Activated naive CD4-positive, alpha-beta T cell treated with anti-CD3 and anti-CD28 coated beads, Interleukin-2, amount 50 U/mL, for 16 hours (primary cell): ENCODE measurements at places on chromosomes 5 and 9.

- no peak for DNase-seq
Observed at GRCh38 chr9:98318834-98319478, 63.5 kb upstream of the TBC1D2 start.

DNA sequence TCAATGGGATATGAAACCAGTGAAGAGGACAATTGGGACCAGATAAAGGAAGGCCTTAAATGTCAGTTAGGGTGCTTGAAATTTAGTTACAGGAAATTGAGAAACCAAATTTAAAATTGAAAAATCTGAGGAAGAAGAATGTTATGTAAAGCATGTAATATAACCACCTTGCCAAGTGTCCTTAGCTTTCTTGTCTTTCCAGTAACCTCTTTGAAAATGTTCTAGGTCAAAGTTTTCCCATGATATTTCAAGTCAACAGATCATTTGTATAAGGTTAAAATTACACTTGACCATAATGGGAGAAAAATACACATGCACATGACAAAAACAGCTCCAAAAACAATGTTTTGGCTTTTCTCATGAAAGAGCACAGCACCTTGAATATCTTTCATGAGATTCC is 21.1 kb downstream of the LOX start:
- DNase-seq, result no peak

GRCh38 chr5:68140763-68141162 is 74.8 kb upstream of the PIK3R1 start:
- DNase-seq, result no peak

DNA sequence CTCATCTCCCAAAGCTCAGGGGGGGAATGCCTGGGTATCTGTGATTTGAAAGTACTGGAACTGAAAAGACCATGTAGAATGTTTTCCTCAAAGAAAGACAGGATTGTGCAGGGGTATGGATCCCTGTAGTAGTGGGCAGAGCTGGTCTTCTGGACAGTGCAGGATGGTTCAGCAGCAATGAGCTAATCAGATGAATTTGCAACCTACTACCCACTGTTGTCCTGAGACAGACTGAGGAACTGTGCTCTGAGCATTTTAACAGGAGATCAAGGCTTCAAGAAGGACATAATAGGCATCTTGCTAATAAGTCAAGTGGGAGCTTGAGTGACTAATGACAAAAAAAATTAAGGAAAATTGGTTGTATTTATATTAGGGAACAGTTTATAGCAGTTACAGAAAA is 61.7 kb downstream of the FYB1 start:
- DNase-seq, result no peak

GRCh38 chr9:129693741-129694140 is 28.3 kb downstream of the PRRX2 start:
- DNase-seq, result no peak

- no peak for DNase-seq
Observed at GRCh38 chr5:154782812-154783592, 27.8 kb downstream of the LARP1 start.

DNA sequence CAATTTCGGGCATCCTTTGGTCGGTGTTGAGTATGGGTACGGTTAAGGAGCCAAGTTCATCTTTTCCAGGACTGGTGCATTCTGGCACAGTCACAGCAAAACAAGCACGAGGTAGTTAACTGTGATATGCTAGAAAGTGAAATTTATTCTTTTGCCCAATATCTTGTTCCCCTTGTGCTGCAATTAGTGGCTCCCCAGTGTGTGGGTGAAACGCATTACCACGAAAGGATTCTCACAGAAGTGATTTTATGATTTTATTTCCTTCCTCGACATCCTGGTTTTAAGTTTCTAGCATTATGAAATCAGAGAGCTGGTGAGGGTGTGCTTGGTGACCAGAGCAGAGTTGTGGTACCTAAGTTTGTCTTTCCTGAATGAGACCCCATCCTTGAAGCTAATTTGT is 1.5 kb downstream of the FRMPD1 start:
- DNase-seq, result no peak

- no peak for DNase-seq
Observed at GRCh38 chr9:16505199-16505598, 365.3 kb downstream of the BNC2 start.

DNA sequence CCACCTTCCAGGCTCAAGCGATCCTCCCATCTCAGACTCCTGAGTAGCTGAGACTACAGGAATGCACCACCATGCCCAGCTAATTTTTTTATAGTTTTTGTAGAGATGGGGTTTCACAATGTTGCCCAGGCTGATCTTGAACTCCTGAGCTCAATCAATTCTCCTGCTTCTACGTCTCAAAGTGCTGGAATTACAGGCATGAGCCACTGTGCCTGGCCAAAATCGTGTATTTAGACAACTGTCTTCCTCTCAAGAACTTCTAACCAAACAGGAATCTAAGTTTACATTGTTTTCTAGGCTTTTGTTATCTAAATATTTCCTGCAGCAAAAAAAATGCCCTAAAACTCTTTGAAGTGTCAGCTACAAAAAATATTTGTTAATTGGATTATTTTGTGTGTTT is 78.8 kb downstream of the NLN start:
- DNase-seq, result no peak

DNA sequence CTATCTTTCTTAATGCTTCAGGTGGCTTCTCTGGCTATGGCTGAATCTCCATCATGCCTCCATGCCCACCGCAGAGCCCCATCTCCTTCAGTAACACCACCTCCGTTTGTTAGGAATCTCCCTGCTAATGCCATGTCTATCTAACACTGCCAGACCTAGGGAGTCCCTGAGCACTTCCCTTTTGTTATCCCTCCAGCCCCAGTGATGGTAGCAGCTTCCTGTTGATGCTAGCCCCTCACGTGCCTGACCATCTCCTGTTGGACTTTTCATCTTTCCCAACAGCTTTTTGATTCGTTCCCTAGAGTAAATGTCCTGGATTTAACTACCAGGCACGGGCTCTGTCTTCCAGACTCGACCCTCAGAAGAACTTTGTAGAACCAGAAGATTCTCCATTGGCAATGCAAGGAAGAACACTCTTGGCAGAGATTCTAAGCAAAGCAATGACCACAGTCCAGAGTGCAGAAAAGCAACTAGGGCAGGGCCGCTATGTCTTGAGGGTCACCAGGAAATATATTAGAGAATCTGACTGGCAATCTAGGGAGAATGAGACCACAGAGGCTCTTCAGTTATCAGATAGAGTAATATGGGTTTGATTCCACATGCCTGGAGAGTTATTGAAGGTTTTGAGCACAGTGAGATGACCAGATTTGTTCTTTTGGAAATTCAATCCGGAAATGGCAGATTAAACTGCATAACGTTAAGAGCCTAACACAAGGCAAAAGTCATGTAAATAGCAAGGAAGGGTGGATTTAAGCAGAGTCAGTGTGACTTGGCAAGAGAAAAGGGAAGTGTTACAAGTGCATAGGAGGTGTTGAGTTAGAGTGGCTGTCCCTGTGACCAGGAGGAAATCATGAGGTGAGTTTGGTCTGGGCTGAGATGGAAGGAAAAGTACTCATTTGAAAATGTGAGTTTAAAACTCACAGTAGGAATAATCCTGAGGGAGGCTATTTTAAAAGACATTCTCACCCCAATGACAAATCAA is 555.2 kb downstream of the ACTL7B start:
- no peak for DNase-seq

- DNase-seq, result no peak
Observed at GRCh38 chr5:153043886-153044285, 446.6 kb upstream of the GRIA1 start.

DNA sequence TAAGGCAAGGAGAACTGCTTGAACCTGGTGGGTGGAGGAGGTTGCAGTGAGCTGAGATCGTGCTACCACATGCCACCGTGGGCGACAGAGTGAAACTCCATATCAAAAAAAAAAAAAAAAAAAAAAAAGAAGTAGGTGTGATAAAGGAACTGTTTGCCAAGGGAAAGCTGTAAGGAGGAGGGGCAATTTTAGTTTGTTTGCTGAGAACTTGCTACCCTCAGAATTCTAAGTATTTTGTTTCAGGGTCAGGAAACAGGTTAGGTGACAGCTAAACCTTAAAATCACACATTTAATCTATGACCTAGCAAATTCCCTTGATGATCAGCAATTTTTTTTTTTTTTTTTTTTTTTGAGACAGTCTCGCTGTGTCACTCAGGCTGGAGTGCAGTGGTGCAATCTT is 7.2 kb upstream of the ARRDC3 start:
- DNase-seq, result no peak

DNA sequence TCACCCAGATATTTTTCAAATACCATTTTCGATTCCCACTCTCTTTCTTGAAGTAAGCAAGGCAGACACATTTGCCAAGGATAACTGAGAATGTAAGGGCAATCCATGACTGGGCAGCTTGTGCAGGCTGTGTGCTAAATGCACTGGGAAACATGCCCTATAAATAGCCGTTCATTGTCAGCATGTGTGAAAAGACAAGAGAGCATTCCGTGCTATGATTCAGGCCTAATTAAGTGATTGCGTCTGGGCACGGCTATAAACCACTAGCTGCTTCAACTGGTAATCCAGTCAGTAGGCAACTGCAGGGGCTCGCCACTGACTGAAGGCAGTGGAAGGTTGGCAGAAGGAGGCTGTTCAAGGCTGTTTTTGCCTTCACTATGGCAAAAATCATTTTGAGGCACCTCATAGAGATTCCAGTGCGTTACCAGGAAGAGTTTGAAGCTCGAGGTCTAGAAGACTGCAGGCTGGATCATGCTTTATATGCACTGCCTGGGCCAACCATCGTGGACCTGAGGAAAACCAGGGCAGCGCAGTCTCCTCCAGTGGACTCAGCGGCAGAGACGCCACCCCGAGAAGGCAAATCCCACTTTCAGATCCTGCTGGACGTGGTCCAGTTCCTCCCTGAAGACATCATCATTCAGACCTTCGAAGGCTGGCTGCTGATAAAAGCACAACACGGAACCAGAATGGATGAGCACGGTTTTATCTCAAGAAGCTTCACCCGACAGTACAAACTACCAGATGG is at the start of gene HSPB3:
Gene HSPB3 (plus strand): TSS at position 287 of the 745 bp plus-strand sequence. CDS start 91 bp downstream, at position 378.
- DNase-seq, result no peak

- no peak for DNase-seq
Observed at GRCh38 chr5:162382839-162383238, 315.3 kb downstream of the GABRG2 start.

DNA sequence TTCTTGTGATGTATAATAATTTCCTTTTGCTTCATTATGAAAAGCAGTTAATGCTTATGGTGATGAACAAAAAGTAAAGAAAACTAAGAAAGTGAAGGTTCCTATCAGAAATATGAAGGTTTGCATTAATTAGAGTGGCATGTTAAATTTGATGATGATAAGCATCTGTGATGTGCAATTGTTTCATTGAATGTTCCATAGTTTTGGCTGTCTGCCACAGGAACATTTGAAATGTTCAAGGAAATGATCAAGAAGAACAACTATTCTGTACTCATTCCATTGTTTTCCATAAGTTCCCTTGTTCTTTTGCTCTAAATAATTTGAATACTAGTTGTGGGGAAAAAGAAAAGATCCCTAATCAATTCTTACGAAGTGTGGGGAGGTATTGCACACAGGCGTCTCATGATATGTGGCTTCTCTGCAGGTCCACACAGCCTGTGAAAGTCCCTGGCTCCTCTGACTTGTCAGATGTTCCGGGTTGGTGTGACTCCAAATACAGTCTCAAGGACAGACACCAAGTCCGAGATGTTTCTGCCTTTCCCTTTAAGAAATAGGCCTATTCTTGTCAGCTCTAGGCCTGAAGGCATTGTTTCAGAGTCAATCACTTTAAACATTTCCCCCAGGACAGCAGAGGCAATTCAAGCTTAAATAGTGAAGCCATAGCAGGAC is 152.6 kb upstream of the MAST4 start:
- no peak for DNase-seq

- DNase-seq, result no peak
Observed at GRCh38 chr5:108093186-108093585, 288.7 kb downstream of the FBXL17 start.

GRCh38 chr5:168295574-168296201 is 4.2 kb downstream of the WWC1 start:
- no peak for DNase-seq

DNA sequence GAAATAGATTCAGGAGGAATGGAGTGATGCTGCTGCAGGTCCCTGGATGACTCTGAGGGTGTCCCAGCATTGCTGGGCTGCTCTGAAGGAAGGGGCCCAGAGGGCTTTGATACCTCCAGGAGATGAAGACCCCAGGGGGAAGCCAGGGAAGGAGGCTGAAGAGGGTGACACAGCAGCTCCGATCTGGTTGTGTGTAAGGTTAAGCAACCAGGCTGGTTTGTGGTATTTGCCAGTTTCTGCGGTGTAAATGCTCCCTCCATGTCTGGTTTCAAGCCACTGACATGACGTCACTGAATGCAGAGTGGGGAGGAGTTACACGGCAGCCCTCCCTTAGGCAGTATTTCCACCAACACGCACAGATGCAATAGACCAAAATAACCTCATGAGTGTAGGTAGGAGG is 40.0 kb upstream of the ORM1 start:
- DNase-seq, result peak; percentile 8

- DNase-seq, result no peak
Observed at GRCh38 chr5:68587171-68587570, 371.6 kb downstream of the PIK3R1 start.

GRCh38 chr9:21789541-21790037 is 12.8 kb upstream of the MTAP start:
- peak; percentile 51 for DNase-seq

- DNase-seq, result no peak
Observed at GRCh38 chr5:68159224-68159951, 56.2 kb upstream of the PIK3R1 start.

DNA sequence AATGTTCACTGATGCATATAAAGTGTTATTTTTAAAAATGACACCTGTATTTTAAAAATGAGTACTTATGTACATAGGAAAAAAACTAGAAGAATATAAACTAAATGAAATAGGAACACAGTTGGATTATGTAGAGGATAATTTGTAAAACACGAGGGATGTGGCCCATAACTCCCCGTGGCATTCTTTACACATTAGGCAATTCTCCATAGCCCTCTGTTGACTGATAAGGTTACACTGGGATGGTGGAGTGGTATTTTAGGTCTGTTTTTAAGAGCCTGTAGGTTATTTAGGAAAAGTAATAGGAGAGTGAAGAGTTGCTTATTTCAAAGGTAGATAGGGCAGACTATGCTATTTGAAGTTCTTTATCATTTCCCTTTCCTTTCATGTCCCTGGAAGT is 1.8 kb downstream of the CAVIN4 start:
- DNase-seq, result no peak

DNA sequence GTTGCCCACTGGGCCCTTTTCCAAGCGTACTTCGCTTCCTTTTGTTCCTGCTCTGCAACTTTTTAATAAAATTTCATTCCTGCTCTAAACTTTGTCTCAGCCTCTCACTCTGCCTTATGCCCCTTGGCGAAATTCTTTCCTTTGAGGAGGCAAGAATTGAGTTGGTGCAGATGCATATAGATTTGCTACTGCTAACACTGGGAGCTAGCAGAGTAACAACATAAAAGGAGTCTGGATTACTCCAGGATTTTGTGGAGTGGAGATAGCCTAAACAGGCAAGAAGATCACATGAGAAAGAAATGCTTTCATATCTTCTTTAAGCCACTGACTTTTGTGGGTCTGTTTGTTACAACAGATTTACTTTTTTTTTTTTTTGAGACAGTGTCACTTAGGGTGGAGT is 12.9 kb upstream of the RFESD start:
- DNase-seq, result no peak
